8988T (cell line): ENCODE measurements at places on chromosomes 3 and 15.
A peak's percentile ranks its signal among the peaks of the same experiment; 100 is the strongest.

- DNase-seq, result no peak
Observed at GRCh38 chr15:41511899-41512369, 1.7 kb downstream of the LTK start.

DNA sequence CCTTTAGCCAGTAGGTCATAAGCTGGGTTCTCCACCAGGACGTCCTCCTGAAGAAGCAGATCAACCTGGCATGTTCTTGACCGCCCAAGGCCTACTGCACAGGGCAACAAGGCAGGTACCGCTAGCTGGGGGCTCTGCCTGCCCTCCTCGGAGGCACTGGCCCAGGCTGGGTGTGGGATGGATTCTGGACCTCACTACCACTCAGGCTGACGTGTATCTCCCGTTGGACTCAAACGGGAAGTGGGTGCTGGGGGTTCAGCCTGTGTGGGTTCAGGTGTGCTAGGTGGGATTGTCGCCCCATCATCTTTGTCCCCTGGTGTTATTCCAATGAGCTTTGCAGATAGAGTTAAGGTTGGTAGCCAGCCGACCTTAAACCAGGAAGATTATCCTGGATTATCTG, 95.0 kb upstream of the SNRPA1 start:
- no peak for DNase-seq

DNA sequence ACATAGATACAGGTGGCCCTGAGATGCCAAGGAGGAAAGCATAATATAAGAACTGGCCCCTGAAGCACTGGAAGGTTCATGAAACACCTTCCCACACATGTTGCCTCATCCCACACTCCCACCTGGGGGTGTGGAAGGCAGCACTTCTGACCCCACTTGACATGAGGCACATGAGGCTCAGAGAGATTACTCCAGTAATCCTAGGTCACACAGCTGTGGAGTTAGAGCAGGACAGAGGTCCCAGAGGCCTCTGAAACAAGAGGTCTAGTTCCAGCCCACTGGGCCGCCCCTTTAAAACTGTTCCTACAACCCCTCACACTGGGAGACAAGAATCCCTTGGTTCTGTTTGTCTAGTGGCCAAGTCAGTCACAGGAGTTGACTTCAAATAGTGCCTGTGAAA, 7.2 kb downstream of the SSUH2 start:
- DNase-seq, result no peak

- DNase-seq, result no peak
Observed at GRCh38 chr3:30578479-30578878, 27.9 kb upstream of the TGFBR2 start.

DNA sequence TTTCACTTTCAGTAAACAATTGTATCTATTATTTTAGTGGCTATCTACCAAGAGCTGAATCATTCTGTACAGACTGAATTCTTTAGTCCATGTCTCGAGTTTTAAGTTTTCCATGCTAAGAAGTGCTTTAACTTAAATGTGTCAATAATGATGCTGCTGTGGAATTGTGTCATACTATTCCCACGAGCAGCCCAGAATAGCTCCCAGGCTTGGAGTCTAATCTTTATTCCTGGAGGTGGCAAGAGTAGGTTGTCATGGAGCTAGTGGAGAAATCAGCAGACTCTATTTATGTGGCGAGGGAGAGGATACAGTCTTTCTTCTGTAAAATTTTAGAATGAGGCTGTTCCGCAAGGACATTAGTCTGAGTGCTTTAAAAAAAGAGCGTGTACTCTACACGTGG, 207.2 kb downstream of the ROBO2 start:
- DNase-seq, result no peak

DNA sequence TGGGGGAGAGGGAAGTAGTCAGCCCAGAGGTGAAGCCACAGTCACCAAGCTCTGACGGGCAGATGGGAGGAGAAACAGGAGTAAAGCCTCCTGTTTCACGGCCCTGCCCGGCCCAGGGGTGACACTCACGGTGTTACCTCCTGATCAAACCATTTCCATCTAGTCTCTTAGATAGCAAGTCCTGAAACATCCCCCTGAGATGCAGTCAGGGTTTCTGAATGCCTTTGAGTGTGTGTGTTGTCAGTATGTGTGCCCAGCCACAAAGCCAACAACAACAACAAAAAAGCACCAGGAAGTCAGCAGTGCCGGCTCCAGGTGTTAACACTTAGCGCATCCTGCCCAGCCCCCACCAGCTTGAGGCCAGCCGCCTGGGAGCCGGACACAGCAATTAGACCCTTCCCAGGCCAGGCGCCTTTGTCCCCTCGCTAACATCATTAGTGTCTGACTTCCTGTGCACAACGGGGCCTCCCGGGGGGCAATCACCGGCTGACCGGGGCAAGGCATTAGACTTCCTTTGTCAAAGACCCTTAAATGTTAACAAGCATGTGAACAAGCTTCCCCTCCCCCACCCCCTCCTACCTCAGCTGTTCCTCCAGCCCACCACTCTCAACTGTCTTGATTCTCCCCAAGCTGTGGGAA, 34.5 kb downstream of the IL17RD start:
- no peak for DNase-seq

- no peak for DNase-seq
Observed at GRCh38 chr3:143352850-143353550, 233.4 kb downstream of the CHST2 start.

DNA sequence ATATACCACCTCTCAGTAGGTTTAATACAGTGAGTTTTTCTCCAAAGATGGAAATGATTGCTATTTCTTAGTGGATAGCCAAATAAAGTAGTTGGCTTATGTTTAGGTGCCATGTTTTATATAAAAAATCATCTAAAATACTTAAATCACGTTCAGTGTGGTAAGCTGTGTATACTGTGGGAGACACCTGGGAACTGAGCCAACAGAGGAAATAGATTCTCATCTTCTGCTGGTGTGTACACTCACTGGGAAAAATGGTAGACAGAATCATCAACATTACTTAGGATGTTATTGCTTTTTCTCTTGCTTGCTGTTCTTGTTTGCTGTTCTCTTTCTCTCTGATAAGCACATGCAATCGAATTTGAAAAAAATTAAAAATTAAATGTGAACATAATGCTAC, 112.6 kb upstream of the MB21D2 start:
- no peak for DNase-seq

DNA sequence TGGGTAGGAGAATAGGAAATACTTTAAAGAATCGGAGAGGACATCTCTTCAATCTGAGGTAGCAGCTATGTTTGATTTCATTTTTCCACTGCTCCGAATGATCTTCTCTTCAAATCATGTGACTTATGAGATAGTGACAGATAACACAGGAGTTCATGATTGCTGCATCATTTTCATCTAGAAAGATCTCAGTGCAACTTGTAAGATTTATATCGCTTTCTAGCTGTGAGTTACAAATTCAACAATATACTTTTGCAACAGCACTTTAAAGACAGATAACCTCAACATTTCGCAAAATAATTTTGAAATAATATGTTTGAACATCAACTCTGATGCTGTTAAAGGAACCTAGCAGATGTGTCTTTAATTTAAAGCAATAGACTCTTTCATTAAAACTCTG, 99.9 kb upstream of the CCDC80 start:
- no peak for DNase-seq

- no peak for DNase-seq
Observed at GRCh38 chr3:44098656-44099415, 142.8 kb upstream of the TOPAZ1 start.

DNA sequence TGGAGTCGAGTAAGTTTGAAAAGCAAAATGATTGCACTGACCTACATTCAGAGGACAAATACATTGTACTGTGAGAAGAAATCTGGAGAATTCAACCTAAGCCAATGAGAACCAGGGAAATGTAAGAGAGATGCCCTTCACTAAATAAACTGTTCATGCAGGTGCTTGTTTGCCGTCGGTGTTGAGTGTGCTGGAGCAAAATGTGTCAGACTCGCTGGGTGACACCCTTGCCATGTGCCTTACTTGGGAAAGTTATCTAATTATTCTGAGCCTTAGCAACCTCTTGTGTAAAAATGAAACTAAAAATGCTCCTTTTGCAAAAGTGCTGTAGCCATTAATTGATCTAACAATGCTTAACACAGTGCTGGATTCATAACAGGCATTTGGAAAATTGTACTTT, 140.4 kb downstream of the GABRB3 start:
- no peak for DNase-seq

DNA sequence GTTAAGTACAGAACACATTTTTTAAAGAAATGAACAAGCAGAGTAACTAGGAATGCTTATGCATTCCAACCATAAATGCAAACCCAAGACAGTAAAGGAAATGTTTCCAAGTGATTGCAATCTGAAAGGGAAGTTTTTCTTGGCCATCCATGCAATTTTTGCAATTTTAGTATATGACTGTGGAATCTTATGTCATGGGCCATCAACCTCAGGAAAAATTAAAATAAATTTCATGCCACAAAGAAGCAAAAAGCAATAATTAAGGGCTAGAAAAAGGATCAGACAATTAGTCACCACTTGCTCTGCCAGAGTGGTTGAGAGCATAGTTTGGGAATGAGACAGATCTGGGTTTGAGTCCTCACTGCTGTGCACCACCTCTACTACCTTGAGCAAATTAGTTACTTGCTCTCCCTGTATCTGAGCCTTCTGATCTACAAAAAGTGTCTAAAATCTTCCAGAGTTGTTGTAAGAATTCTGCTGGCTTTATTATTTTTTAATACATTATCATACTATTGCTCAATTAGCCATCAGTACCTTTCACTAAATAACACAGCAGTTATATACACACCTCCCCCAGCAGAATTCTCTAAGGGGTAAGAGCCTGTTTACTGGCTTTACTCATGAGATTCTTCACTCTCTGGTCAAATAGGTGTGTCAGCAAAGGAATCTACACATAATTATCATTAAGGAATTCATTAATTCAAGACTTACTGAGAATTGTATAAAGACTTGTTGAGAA, 49.7 kb upstream of the FBN1 start:
- no peak for DNase-seq

- no peak for DNase-seq
Observed at GRCh38 chr3:157753787-157754136, 250.5 kb upstream of the VEPH1 start.

GRCh38 chr3:74531491-74531890, 83.0 kb downstream of the CNTN3 start:
- no peak for DNase-seq

DNA sequence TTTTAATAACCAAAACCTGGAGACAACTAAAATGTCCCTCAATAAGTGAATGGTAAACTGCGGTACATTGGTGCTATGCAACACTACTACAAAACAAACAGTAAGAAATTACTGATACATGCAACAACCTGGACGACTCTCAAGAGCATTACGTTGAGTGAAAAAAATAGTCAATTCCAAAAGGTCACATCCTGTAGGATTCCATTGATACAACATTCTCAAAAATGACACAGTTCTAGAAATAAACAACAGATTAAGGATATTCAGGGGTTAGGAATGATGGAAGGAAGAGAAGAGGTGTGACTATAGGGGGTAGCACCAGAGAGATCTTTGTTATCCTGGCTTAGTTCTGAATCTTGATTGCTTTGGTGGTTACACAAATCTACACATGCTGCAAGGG, 72.2 kb downstream of the ZNF148 start:
- no peak for DNase-seq

DNA sequence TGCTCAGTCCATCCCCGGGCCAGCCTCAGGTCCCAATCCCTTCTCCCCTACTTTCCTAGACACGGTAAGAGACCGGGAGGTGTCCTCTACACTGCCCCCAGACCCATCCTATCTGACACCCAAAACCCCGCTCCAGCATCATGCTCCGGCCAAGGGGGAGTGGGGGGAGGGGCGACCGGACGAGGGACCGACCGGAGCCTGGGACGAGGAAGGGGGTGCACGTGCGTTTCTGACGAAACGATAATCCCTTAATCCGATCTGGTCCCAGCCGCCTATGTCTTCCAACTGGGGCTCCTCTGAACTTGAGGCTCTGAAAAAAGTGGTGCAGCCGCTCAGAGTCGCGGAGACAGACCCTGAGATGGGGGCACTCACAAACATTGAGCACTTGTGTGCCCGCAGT, 494 bp downstream of the CPLX3 start:
- DNase-seq, result no peak

DNA sequence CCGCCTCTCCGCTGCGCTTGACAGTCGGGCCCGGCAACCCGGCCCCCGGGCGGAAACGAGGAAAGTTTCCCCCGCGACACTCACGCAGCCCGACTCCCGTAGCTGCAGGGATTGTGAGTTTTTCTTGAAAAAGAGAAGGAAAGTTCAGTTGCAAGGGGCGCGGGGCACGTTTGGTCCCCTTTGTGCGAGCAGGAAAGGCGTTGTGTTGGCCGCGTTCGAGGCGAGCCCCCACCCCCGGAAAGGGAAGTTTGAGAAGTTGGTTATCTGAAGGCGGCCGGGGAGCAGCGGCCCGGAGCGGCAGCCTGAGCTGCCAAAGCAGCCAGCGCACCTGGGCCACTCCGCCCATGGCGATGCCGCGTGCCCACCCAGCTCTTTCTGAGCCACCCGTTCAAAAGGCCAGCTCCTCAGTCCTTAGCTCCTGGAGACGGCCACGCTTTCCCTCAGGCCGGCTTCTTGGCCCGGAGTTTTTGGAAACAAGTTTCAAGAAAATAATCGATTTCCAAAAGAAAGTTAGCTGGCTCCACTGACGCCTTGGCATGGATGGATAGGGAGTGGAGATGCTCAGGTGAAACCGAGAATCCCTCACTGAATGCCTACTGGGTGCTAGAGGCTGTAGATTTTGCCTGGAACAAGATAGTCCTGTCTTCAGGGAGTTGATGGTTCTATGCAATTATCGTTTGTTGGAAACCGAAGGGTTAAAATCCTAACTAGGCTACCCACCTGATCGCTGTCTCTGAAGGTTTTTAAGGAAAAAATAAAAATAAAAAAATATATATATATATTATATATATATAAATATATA, 832 bp downstream of the TGFBR2 start:
- DNase-seq, result peak; percentile 15

- no peak for DNase-seq
Observed at GRCh38 chr3:45095916-45096526, 50.2 kb downstream of the CDCP1 start.

DNA sequence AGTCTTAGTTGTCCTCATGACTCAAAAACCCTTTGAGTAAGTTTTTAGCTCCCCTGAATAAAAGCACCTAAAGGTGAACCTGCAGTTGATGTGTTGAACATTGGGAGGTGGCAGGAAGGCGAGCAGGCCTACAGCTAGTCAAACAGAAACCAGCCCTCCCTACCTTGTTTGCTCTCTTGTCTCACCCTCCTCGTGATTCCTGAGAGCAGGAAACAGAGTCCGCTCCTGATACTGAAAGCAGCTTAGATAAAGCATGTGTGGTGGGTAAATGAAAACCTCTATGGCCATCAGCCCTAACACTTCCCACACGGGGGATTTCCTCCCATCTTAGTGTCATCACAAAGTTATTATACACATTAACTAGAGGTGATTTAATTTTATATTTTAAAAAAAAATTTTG, 21.8 kb upstream of the CLDN18 start:
- DNase-seq, result no peak

DNA sequence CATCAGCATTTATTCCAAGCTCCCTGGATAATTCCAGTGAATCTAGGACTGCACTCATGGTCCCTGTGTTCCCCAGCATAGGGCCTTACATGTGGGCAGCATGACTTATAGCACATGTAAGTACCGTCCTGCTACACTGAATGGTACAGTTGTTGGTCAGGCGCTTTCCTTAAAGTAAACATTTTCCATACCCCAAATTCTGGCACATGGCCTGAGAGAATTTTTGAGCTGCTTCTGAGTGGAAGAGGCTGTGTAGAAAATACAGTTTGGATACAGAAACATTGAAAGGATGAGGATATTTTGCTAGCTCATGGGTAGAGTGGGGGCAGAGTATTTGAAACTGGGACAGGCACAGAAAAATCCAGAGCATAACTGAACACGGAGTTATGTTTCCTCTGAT, 27.6 kb downstream of the CORO2B start:
- DNase-seq, result no peak
